HS-27A (cell line): ENCODE measurements at places on chromosomes 16 and 17.
A peak's percentile ranks its signal among the peaks of the same experiment; 100 is the strongest.

DNA sequence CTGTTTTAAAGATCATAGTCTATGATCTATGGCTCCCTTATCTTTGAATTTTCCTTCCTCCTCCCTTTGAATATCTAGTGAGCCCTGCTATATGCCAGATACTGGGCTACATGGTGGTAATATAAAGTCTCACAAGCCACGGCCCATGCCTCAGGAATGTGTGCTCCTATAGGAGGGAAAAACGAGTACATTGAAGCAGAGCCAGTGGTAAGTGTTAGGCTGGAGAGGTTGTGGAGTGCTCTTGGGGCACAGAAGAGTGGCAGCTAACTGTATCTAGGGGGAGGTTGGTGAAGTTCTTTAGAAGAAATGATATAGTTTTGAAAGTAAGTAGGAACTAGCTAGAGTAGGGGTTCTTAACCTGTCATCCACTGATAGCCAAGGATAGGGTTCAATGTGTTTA, 105.8 kb upstream of the PMFBP1 start:
- DNase-seq, result no peak

DNA sequence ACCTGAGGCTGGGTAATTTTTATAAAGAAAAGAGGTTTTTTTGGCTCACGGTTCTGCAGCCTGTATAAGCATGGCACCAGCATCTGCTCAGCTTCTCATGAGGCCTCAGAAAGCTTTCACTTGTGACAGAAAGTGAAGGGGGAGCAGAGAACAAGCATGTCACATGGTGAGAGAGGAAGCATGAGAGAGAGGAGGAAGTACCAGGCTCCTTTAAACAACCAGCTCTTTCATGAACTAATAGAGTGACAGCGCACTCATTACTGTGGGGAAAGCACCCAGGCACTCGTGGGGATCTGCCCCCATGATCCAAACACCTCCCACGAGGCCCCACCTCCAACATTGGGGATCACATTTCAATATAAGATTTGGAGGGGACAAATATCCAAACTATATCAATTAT, 86.8 kb downstream of the USP32 start:
- DNase-seq, result no peak

DNA sequence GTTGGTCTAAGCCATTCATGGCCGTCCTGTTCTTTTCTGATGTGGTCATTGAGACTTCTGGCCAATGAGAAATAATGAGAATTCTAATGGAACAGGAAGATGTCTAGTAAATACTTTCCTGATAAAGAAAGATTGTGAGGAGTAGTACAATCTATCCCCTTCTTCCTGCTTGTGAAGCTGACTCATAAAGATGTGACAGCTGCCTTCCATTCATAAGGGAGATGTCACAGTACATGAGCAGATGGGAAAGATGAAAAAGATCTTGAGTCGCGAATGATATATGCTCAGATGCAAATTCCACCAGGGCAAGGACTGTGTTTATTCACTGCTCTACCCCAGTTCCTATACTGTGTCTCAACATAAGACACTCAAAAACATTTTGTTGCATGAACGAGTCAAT, 111.7 kb upstream of the FOXF1 start:
- DNase-seq, result no peak

DNA sequence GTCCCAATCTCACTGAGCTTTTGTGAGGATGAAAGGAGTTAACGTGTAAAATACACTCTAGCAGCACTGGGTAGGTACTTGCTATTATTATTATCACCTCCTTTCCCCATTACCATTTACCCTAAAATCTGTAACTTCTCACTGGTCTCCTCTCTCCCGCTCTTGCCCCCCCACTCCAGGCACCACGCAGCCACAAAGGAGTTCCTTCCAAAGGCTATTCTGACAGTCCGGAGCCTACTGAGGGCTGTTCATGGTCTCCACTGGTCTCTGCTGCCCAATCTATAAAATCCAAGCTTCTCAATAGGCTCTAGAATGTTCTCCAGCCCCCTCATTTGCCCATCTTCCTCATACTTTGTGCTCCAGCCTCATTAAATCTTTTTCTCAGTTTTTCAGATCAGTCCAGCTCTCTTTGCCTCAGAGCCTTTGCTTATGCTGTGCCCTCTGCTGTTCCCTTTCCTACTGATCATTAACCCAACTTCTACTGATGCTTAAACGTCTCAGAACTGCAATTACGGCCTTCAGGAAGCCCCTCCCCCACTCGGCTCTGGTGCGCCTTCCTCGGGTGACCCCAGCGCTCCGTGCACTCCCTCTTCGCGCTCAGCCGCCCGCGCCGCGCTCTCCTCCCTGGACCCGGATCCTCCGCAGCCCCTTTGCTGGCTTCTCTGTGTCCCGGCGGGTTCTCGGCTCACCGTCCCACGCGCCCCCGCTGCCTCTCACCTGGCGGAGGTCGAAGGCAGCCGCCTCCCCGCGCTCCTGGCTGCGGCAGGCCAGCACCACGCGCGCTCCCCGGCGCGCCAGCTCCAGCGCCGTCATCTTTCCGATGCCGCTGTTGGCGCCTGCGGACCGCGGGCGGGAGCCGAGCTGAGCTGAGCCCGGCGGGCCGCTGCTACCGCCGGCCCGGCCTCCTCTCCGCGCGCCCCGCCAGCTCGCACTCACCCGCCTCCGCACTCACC, 737 bp downstream of the DHRS13 start:
- DNase-seq, result no peak

- no peak for DNase-seq
These were observed 57.7 kb downstream of the GTF3C1 start for GRCh38 chr16:27491894-27492587.

DNA sequence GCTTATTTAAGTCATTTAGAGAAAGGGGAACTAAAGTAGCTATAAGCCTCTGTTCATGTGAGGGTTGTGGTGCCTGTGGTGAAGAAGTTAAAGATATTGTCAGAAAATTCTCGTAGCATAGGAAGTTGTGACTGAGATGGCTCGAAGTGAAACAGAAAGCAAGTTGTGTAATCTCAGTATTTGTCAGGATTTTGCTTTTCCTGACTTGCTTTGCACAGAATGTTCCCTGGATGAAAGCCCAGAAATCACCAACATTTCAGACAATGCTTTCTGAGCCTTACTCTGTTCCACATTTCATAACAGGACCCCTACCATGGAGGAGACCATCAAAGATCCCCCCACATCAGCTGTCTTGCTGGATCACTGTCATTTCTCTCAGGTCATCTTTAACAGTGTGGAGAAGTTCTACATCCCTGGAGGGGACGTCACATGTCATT, 10.6 kb downstream of the CALCOCO2 start:
- no peak for DNase-seq

- DNase-seq, result no peak
These were observed 755 bp upstream of the C16orf89 start for GRCh38 chr16:5066511-5066910.

DNA sequence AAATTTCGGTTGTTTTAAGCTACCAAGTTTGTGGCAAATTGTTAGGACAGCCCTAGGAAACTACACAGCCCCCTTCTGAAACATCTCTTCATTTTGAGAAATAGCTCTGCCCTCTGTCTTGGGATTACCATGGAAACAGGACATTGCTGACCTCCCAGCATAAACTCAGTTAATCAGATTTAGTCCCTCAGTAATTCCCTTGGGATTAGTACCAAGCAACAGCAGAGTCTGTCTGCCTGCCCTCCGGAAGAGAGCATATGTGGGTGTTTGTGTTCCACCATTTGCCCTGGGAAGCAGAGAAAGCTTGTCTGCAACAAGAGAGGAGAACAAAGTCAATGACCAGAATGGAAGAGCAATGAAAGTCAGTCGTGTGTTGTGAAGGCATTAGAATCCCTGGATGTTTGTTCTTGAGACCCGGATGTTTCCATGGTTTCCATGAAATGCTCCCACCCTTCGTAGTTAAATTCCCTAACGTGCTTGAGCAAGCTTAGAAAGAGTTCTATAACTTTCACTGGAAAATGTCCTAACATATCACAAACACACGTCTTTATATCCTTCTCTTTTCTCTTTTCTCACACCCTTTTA, 26.2 kb downstream of the NUDT7 start:
- DNase-seq, result no peak

GRCh38 chr16:69201787-69202186, 14.8 kb downstream of the SNTB2 start:
- no peak for DNase-seq

GRCh38 chr17:10646392-10646990, 10.6 kb downstream of the MYH3 start:
- DNase-seq, result no peak

DNA sequence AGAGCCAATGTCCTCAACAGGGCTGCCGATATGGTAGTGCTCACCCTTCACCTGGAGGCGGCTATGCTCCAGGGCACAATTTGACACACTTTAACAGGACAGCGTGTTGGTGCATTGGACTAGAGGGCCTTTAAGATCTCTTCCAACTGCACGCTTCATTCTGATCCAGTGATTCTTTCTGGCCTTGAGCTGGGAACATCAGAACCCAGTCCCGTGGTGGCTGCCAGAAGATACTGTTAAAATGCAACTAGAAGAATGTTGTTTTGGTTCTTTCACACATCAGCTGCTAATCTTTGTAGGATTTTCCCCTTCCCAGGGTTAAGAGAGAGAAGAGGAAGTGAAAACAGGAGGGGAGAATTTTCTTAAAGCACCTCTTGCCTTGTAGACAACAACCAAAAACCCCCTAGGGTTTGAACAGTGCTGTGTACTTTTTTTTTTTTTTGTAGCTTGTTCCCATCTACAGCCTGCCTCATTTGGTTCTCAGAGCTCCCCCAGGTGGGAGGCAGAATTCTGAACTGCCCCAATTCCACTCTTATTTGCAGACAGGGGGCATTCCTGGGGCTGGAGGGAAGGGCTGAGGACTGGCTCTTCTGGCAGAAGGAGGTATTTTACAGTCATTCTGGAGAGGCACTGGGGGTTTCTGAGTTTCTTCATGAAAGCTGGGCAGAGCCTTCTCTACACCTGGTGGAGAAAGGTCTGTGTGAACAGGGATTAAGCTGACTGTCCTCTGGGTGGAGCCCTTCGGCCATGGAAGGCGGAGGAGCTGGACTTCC, 32.4 kb downstream of the SMARCE1 start:
- DNase-seq, result no peak

DNA sequence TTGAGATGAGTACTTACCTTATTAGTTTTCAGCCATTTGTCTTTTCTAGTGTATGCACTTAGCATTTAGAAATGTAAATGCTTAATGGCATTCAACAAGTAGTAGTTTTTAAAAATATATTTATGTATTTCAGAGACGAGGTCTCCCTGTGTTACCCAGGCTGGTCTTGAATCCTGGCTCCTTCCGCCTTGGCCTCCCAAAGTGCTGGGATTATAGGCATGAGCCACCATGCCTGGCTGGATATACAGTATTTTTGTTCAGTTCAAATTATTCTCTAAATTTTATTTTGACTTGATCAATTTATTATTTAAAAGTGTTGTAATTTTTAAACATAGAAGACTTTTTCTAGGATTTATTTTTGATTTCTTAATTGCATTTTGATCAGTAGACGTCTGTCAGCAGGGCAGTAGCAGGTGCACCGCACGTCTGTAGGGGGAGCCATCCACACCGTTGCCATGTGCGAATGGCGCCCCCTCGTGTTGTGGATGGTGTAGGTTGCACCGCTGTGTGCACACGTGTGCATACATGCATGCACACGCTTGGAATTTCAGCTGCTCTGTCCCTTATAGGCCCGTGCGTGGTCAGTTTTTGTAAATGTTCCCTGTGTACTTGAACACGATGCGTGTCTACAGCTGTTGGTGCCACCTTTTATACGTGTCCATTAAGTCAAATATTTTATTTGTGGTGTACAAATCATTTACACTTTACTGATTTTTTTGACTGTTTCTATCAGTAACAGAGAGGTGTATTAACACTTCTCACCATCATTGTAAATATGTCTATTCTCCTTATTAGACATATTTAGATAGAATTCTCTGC, 30.6 kb downstream of the RPTOR start:
- peak; percentile 27 for DNase-seq

DNA sequence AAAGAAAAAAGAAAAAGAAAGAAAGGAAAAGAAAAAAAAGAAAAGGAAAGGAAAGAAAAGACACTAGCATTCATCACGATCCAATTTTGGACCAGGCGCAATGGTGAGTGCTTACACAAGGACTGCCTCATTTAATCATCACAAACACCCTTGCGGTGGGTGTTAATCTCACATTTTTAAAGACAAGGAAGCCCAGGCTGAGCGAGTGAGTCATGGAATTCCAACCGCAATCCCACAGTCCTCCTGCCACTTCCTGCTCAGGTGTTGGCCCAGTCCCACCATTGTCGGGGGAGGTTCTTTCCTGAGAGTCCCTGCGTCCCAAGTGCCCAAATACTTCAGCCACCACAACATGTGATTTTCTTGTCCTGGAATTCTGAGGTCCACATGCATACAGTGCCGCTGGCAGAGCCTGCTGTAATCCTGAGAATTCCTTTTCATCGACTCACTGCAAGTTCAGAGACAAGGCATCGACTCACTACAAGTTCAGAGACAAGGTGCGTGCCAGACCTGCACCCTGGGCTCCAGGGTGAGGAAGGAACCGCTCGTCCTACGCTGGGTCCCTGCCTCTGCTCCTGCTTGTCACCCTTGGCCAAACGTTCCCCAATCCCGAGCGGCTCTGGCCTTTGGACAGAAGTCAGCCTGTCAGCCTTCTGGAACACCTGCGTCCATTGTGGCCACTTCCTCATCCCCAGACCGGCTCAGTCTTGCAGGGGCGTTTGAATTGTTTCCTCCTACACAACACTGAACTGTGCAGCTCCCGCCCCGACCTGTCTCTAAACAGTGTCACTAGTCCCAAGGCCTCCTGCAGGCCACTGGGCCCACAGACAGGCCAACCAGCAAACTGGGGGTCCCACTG, 5.8 kb downstream of the ZG16B start:
- DNase-seq, result peak; percentile 98

GRCh38 chr16:30367349-30368009, 2.8 kb downstream of the TBC1D10B start:
- DNase-seq, result no peak

DNA sequence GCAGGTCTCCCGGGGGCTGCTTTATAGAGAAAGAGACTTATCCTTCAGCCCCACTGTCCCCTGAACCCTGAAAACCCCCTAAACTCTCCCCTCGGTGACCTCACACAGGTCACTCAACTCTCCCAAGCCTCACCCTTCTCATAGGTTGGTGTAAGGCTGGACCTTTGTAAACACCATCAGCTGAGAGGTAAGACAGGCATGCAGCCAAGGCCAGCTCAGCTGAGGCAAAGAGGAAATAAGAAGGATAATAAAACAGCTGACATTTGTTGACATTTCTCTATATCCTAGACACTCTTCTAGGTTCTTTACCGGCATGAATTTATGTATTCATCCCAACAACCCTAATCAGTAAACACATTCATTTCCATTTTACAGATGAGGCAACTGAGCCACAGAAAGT, 134.3 kb downstream of the CCT6B start:
- DNase-seq, result no peak

- DNase-seq, result peak; percentile 54
These were observed 29.7 kb downstream of the CPSF4L start for GRCh38 chr17:73231841-73232586.

GRCh38 chr16:53080345-53081031, 25.7 kb downstream of the CHD9 start:
- no peak for DNase-seq

GRCh38 chr16:86509759-86510464, 415 bp upstream of the FOXF1 start:
- no peak for DNase-seq

GRCh38 chr16:69371564-69371963, 14.2 kb downstream of the TERF2 start:
- no peak for DNase-seq
